ENCODE measurements at places on chromosomes 5 and 9.

GRCh38 chr5:78830528-78831046 is 154.5 kb downstream of the ARSB start:
- no peak for DNase-seq

DNA sequence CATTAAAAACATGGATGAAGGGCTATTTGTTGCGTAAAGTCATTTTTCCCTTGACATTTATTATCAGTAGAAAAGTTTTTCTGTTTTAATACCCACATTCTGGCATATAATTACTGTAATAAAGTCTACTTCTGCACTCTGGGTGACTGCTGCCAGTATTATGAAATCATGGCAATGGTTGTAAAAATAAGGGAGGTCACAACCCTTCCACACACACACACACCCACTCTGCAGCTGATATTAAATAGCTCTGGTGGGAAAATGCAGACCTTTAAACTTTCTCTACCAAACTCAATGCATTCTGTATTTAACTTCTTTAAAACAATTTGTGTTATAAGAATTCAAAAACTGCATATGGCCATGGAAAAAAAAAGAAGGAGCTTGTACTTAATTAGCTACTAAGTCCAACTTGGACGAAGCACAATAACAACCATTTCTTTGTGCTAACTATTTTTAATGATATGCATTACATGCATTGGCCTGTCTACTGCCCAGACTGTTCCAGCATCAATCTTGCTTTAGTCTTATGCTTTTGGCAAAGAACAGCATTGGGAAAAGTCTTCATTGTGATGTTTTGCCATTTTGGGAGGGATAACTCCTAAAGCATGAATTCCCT is 137.6 kb upstream of the MAP3K1 start:
- no peak for DNase-seq

DNA sequence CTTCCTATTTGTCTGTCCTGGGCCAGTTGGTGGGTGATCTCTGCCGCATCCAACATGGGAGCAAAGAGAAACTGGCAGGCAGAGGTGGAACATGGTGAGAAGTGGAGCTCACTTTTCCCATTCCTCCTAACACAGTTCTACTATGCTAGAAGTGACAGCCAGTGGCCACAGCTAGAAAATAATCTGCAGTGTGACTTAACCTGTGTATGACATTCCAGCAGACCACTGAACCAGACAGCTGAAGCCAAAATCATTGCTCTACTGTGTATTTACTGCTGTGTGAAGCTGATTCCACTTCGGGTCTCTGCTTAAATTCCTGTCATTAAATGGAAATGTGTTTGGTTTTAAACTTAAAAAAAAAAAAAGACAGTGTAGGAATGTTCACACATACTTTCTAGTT is 523.0 kb downstream of the MTRR start:
- DNase-seq: no peak

GRCh38 chr5:112013660-112014059 is 256.7 kb upstream of the NREP start:
- no peak for DNase-seq

GRCh38 chr5:40649463-40650030 is 30.2 kb upstream of the PTGER4 start:
- no peak for DNase-seq

- DNase-seq: no peak
Observed at GRCh38 chr5:17355586-17356346, 138.3 kb downstream of the BASP1 start.

- DNase-seq: peak; percentile 69
Observed at GRCh38 chr5:54229041-54229780, 81.2 kb downstream of the ARL15 start.

DNA sequence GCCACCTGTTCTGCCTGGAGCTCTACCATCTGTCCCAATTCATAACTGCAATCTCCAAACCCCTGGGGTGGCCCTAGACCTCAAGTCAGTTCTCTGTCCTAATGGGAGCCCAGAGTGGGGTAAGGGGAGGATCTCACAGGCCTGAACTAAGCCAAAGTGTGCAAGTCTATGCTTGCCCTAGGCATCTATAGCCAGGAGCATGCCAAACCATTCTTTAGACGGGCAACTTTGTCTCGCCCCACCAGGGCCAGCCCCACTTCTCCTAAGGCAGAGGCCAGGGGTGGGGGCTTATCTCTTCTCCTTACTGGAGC is 3.3 kb downstream of the ACSL6 start:
- DNase-seq: no peak

GRCh38 chr5:178576591-178577351 is 13.4 kb downstream of the COL23A1 start:
- no peak for DNase-seq
